ENCODE measurements at places on chromosomes 6 and 20.
A peak's percentile ranks its signal among the peaks of the same experiment; 100 is the strongest.

GRCh38 chr6:147223736-147224135, 19.5 kb downstream of the STXBP5 start:
- no peak for DNase-seq

GRCh38 chr20:43536817-43537440, 21.9 kb upstream of the SGK2 start:
- DNase-seq: peak; percentile 76

GRCh38 chr20:51347831-51348230, 194.7 kb downstream of the NFATC2 start:
- no peak for DNase-seq

- peak; percentile 58 for DNase-seq
Observed at GRCh38 chr6:13331516-13332348, 3.4 kb upstream of the TBC1D7 start.

GRCh38 chr6:38021029-38021428, 201.5 kb downstream of the ZFAND3 start:
- no peak for DNase-seq

- peak; percentile 55 for DNase-seq
Observed at GRCh38 chr6:27806981-27807440, 105.2 kb downstream of the OR2B2 start.

DNA sequence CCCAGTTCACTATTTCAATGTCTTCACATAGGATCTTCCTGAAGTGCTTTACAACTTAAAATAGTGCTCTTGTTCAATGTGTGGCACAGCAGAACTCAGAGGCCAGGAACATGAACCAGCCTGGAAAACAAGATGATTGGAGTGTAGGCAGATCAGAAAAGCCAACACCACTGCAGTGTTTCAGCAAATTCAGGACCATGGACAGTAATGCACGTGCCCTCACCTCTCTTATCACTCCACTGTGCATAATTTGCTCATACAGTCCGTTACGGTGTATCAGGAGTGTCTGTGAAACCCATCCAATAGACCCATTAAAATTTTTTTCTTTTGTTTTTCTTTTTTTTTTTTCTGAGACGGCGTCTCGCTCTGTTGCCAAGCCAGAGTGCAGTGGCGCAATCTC, 27.6 kb upstream of the HACE1 start:
- peak; percentile 49 for DNase-seq

DNA sequence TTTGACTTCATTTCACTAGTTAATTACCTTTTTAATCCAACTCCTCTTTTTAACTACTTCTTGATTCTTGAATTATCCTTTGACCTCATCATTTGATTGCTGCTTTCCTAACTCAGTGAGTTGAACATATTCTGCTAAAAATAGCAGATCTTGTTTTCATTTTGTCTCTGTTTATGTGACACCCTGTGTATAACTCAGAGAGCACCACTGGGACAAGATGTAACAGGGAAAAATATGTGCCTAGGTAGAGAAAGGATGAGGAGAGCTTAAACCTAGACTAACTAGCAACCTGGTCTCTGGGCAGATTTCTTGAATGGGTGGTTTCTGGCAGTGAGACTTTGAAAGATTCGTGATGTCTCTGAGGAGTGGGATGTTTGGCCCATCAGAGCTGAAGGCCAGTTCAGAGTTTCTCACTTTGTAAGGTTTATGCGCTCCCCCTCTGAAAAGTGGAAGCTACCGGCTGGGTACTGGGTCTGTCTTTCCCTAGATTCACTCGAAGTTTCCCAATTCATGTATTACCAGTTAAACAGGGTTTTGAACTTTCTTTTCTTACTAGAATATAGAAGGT, 61.8 kb downstream of the TPD52L1 start:
- DNase-seq: no peak
